Right lung (tissue), 10 donors: ENCODE measurements at places on chromosomes 4 and X.

- no peak for DNase-seq
Observed at GRCh38 chrX:136662104-136662503, 14.1 kb downstream of the CD40LG start.

DNA sequence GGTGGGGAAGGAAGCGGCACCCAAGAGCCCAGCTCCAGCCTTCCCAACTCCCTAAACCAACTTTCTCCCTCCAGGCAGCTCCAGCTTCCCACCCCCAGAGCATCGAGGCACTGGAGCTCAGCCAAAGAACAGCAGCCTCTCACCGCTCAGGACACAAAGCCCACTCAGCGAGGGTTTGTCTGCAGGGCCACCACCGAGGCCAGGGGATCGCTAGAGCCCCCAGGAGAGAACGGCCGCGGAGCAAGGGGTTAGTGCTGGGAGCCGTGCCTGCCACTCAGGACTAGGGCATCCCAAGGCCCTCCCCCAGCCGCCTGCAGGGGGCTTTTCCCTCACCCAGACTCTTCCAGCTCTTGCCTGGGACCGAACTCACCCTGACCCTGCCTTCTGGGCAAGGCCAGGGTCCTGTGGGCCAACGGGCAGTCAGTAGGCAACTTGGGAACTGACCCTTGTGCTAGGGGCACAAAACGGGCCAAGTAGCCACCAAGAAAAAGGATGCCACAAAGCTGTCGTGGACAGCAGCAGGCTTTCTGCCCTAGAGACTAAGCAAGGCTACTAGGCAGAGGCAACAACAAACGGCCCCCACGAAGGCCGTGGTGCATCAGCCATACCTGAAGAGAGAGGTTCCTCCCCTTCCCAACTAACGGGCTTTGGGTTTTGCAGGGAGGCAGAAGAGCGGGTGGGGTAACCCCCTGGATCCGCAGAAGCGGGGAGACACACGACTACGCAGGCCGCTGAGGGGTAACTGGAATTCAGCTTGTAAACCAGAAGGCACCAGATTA is 2.3 kb downstream of the HCFC1 start:
- no peak for DNase-seq

GRCh38 chrX:21944136-21944615 is 3.7 kb downstream of the SMS start:
- no peak for DNase-seq

DNA sequence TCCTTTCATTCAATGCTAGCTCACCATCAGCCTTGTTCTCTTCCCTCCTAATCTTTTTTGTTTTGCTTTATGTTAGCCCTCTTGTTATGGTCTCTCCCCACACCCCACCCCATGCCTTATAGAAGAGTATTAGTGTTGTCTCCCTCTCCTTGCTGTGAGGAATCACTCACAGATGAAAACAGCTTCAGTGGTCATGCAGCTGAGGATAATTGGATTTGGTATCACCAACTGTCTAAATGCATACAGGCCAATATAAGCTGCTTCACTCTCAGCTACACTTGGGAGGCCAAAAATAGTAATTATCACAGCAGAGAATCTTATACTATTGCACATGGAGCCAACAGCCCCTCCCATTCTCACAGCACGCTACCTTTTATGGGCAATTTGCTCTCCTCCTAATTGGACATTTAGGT is 494.6 kb upstream of the FAM241A start:
- no peak for DNase-seq

DNA sequence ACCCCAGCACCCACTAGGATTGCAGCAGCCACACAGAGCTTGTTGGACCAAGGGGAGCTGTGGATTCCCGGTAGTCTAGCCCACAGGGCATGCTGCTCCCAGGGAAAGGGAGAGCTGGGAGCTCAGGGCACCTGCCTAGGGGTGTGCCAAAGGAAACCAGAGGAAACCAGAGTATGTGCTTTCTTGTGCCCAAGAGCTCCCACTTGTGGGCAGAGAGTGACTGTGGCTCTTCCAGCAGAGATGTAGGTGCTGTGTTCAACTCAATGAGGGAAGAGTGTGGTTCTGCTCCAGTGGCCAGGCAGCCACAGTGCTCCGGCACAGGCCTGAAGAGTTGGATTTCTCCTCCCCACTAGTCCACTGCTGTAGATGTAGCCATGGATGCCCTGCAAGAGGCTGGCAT is 1050.0 kb upstream of the INTU start:
- DNase-seq, result no peak

DNA sequence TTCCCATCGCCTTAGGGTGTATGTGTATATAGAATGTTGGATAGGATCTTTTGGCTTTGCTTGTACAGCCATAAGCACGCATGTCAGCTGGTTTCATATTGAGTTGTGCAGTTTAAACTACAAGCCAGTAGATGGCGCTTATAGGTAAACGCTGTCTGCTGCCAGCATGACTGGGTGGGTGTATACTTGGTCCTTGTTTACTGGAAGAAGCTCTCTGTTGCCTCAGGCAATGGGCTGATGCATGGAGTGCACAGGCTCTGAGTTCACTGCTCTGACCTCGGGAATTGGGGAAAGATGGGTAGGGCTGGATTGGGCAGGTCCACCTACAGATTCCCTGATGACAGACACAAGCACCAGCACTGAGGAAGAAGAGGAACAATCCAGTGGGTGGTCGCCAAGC is 831.5 kb downstream of the STIM2 start:
- no peak for DNase-seq

- no peak for DNase-seq
Observed at GRCh38 chr4:28913466-28913865, 1806.7 kb upstream of the PCDH7 start.

- DNase-seq, result no peak
Observed at GRCh38 chr4:74473155-74473811, 28.3 kb downstream of the AREG start.

GRCh38 chrX:110915111-110915510 is 119.5 kb upstream of the CHRDL1 start:
- no peak for DNase-seq

DNA sequence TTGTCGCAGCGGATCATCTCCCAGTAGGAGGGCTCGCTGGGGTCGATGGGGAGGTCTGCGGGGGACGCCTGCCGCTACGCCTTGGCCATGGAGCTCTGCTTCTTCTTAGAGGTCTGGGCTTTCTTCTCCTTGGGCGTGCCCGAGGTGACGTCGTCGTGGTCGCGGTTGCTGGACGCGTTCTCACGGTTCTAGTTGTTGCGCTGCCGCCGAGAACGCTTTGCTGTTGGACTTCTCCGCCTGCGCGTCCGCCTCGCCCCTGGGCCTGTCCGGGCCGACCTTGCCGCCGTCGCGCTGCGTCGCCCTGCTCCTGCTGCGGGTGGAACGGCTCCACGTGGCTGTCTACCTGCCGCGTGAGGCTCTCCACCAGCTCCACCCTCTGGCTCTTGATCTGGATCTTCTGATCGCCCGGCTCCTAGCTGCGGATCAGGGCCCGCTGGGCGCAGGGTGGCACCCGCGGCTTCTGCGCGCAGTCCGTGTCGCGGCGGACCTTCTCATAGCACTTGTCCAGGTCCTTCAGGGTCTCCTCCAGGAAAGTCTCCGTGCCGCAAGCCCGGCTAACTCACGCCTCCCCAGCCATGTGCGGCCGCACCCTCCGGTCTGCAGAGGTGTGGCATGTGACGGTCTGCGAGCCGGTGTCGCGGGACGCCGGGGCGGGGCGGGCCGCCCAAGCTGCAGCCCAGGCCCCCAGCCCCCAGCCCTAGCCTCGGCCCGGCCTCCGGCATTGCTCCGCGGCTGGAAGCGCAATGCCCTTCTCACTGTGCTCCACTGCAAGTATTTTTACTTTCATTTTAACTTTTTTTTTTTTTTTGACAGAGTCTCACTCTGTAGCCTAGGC is 40.5 kb upstream of the OGT start:
- DNase-seq, result peak; percentile 18

GRCh38 chrX:153638041-153638371 is 9.0 kb upstream of the DUSP9 start:
- DNase-seq, result no peak

DNA sequence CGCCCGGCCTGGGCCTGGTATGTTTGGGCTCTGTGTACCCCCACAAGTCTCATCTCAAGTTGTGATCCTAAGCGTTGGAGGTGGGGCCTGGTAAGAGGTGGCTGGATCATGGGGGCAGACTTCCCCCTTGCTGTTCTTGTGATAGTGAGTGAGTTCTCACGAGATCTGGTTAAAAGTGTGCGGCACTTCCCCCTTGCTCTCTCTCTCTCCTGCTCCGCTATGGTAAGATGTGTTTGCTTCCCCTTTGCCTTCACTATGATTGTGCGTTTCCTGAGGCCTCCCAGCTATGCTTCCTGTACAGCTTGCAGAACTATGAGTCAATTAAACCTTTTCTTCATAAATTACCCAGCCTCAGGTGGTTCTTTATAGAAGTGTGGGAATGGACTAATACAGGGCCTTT is 53.0 kb downstream of the CHST7 start:
- DNase-seq, result no peak

GRCh38 chr4:119671205-119671604 is 42.6 kb upstream of the PDE5A start:
- no peak for DNase-seq

- no peak for DNase-seq
Observed at GRCh38 chr4:78758085-78758484, 18.1 kb upstream of the BMP2K start.

GRCh38 chr4:141391771-141392170 is 171.1 kb downstream of the ZNF330 start:
- DNase-seq, result no peak

DNA sequence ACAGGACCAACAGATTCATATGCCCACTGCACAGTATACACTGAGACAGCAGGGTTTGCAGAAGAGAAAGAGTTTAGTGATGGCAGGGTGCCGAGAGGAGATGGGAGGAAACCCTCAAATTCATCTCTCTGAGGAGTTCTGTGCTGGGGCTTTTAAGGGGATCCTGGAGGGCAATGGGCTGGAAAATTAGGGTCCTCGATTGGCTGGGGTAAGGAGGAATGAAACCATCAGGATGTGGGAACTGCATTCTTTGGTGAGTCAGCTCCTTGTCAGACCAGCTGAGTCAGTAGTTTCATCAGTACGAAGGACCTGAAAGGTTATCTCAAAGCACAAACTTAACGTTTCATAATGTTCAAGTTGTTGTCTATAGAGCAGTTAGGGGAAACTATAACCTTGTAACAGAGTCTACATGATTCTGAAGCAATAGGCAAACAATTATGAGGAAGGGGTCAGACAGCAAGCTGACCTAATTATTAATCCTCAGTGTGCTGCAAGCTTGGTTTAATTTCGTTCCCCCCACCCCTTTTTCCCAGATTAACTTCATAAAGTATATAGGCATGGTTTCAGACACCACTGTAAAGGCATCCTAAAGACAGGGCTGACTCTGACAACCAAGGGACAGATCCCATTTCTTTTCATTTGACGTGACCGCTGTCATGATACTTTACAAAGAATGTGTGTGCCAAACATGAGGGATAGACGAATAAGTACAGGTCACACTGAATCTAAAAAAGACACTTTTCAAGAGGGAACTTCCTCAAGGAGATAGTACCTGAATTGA is 1.5 kb upstream of the MSMO1 start:
- DNase-seq, result no peak

- DNase-seq, result no peak
Observed at GRCh38 chr4:150302553-150302952, 224.3 kb downstream of the DCLK2 start.

DNA sequence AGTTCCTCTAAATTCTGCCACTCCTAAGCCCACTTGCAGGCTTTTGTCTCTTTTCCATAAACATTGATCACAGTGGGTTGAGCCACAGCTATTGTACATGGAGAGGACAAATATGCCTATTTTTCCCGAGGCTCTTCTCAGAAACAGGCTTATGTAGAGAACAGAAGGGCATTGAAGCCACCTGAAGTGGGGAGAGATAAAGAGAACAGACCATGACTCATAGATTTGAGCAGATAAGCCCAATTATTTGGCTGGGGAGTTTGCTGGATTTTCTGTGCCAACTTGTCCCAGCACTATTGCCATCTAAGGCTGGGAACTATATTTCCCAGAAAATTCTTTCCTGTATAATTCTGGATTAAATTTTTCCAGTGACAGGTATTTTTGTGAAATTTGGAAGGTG is 446.1 kb upstream of the RPS6KA3 start:
- DNase-seq, result no peak

DNA sequence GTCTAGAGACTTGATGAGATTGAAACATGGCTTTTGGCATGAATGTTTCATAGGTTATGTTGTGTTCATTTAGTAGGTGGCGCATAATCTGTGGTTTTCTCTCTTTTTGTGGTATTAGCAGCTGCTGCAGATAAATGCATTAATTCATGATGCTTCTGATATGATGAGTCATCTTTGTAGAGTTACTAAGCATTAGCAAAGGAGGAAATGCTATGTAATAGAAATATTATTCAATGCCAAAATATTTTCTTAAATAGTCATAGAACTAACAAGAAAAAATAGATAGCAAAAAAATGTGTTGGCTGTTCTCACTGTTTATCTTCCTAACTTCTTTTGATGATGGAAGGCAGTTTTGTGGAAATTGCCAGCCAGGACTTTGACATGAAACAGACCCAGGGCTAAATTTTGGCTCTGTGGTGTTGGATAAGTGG is 3.6 kb downstream of the ZXDB start:
- peak; percentile 16 for DNase-seq

DNA sequence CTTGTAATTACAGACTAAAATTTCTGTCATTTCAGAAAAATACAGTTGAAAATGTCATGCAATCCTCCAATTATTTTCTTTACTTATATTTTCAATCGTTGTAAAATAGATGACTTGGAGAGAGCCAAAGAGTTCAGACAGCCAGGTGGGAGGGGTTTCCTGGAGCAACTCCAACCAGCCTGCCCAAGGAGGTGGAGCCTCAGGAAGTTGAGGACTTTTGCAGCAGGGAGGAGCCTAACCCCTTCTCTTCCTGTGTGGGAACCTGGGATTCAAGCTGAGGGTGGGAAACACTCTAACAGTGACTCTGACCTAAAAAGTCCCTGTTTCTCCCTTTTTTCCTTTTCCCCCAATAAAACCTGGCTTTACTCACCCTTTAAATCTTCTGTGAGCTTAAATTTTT is 72.2 kb upstream of the GABRG1 start:
- no peak for DNase-seq

DNA sequence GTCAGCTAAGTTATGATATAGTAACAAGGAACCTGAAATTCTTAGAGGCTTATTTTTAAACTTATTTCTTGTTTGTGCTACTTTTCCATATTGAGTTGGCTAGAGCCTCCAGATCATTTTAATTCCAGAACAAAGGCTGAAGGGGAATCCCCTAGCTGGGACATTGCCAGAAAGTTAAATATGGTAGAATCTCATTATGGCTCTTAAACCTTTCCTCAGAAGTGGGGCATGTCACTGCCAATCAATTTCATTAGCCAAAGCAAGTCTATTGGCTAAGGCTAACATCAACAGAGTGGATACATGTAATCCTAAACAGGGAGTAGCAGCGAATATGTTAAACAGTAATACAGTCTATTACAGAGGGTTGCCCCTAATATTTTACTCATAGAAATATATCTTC is 47.0 kb downstream of the FTHL17 start:
- no peak for DNase-seq

DNA sequence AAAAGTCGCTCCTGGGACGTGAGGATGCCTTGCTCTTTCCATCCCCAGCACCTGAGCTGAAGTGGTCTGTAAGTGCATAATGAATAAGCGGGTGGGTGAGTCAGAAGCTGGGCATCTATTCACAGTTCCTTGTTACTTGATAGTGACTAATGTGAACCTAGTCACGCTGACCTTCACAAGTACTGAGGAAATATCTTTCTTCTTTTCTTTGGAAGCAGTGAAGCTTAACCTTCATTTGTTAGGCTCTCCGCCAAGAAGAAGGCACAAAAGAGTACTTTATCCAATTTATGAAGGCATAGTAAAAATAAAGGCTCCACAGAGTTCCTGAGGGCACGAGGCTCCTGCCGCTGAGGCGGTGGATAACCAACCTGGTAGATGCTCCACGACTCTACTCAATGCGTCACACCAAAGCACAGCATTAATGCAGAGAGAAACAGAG is 475.7 kb upstream of the SLIT2 start:
- DNase-seq, result no peak
